ENCODE measurements at places on chromosomes 11 and 22. TPM values are rescaled to one million over a fixed set of nuclear protein-coding genes. Genes with fewer than 3 reads are reported as not detected.

Gene XKR3
- not detected for total RNA-seq

Gene LUZP2
- not detected for total RNA-seq

Gene ISX
- total RNA-seq, result not detected

Gene CDC42BPG
- 6.5 TPM for total RNA-seq

Gene MISFA
- total RNA-seq, result not detected

Gene LRRC32
- 0.68 TPM for total RNA-seq

Gene EFEMP2
- total RNA-seq, result 5.1 TPM

Gene MRGPRF
- total RNA-seq, result not detected

Gene NDUFA6
- 59.7 TPM for total RNA-seq

Gene SPTBN2
- total RNA-seq, result not detected

Gene CTSF
- 13.1 TPM for total RNA-seq

Gene TBX10
- not detected for total RNA-seq

Gene KCTD21
- 3.4 TPM for total RNA-seq

Gene MIOX
- total RNA-seq, result not detected

Gene MRE11
- total RNA-seq, result 14.7 TPM

Gene BCL2L13
- total RNA-seq, result 7.8 TPM

Gene NLRP14
- total RNA-seq, result not detected

Gene HORMAD2
- not detected for total RNA-seq

Gene MYO18B
- total RNA-seq, result 0.11 TPM

Gene CRYBA4
- not detected for total RNA-seq

Gene HEPN1
- not detected for total RNA-seq

Gene NLRP6
- total RNA-seq, result 26.2 TPM

Gene OR2AG1
- not detected for total RNA-seq

Gene HBG2
- total RNA-seq, result not detected

Gene OR51E2
- total RNA-seq, result not detected

Gene MB
- not detected for total RNA-seq

Gene HMOX1
- total RNA-seq, result 0.83 TPM

Gene RBMXL2
- not detected for total RNA-seq
